ENCODE measurements at places on chromosomes 12 and 14.

GRCh38 chr14:87698481-87698880 lies 294.5 kb downstream of the GALC start:
- DNase-seq, result no peak

DNA sequence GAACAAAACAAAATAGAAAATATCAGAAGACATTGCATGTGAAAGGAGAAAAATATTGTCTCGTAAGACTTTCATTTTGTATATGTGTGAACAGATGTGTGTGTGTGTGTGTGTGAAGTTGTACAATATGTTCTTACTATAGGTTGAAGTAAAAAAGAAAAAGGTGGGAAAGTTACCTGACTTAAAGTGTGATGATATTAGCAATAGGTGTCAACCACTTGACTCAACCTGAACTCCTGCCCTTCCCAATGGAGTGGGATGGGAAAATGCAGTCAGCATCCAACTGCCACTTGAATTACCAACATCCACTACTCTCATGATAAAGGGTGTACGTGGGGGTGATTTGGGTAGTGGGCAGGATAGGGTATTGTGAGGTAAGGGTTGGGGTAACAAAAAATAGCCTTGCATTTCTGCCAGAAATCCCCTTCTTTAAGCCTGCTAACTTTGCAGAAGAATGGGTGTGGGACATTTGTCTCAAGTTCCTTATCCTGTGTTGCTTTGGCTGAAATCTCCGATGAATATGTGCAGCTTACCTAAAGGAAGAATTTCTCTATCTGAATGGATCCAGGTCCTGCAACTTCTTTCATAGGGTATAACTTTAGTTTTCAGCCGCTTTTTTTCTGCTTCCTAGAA lies 181.6 kb downstream of the CHST11 start:
- DNase-seq, result no peak

DNA sequence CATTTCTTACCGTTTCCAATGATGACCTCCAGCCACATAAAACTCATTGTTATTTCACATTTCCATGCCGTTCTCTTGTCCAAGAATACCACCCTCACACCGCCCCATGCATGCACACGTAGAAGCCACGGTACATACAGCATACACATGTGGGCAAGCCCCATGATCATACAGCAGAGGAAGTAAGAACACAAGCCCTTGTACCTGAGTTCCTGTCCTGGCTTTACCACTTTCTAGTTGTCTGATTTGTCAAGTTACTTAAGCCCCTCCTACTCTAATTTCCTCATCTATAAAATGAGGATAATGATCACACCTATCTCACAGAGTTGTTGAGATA lies 59.9 kb downstream of the DUSP16 start:
- peak; percentile 71 for DNase-seq

GRCh38 chr12:60191676-60192359 lies 596.0 kb downstream of the SLC16A7 start:
- DNase-seq, result no peak

- DNase-seq, result no peak
These were observed 23.4 kb downstream of the DUSP16 start for GRCh38 chr12:12539028-12539810.

DNA sequence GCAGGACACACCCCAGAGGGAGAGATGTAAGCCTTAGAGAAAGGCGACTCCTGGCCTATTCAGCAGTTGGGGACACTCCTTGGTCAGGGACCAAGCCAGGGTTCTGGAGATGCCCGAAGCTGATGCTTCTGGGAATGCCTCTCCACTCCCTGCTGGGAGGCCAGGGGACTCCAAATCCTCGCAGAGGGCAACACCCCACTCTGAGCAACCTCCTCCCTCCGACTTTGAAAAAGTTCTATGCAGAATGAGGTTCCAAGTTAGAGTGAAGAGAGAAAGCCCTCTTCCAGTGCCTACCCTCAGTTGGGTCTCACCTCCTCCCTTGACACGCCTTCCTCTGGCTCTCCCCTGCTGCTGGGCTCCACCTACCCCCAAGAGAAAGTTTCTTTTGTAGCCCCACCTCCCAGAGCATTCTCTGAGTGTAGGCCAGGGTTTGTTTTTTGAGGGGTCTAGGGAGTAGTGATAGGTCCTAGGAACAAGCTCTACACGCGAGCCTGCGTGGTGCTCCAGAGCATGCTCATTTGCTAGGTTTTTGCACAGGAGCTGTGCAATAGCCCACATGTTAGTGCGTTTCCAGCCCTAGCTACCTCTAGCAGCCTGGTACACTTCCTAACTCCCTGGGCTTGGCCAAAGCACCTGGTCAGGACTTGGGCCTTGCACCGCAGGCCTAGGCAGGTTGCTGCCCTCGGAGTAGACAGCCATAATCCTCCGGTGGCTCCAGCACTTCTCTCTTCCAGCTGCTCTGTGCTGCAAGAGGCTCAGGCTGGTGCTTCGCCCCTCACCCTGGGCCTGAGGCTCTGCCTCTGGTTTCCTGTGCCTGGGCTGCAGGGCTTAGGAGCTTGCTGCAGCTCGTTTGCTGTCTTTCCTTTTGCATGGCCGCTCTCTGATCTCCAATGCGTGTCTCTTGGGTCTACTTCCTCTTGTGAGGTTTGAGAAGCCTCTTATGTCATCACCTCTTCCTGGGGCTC lies 590 bp upstream of the CEBPE start:
- peak; percentile 39 for DNase-seq

DNA sequence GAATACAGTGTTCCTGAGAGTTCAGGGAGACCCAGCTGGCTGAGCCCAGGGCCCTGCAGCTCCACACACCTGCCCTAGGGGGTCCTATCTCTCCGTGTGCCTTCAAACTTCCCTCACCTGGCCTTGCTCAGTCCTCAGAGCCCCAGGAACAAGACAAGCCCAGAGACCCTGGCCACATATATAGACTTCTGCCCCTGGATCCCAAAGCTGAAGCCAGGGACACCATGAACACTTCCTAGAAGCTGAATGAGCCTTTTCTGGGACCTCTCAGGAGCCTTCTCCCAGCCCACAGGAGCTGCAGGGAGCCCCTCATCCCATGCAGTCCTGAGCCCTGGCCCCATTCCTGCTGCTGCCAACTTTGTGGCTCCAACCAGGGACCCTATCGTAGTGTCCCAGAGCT lies 190.5 kb downstream of the DICER1 start:
- no peak for DNase-seq

DNA sequence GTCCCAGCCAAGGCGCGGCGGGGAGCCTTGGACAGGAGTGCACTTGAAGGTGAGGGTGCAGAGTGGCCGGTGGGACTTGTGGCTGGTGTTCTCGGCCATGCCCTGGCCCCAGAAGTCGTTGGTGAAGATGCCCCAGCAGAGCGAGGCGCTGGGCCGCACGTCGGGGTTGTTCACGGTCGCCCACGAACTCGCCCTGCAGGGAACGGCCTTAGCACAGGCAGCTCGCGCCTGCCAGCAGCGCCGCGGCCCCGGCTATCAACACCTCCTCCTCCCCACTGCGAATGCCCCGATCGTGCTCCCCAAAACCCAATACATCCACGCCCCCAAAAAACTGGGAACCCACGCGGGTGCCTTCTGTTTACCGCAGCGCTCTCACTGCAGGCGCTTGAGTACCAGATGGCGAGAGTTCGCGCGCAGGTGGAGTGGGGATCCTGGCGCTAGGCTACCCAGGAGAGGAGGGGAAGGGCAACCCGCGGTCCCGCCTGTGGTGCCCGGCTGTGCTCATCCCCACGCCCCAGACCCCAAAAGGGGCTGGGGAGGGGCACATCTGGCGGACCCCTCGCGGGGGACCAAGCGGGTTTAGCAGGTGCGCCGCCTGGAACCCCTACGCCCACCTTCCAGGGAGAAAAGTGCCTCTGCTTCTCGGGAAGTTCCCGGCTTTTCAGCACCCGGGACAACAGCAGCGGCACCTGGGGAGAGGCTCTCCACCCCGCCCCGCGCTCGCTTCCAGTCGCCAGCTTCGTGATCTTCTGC lies 386.3 kb upstream of the TMTC1 start:
- no peak for DNase-seq

- DNase-seq, result no peak
These were observed 3.1 kb downstream of the CCDC63 start for GRCh38 chr12:110849748-110850403.

DNA sequence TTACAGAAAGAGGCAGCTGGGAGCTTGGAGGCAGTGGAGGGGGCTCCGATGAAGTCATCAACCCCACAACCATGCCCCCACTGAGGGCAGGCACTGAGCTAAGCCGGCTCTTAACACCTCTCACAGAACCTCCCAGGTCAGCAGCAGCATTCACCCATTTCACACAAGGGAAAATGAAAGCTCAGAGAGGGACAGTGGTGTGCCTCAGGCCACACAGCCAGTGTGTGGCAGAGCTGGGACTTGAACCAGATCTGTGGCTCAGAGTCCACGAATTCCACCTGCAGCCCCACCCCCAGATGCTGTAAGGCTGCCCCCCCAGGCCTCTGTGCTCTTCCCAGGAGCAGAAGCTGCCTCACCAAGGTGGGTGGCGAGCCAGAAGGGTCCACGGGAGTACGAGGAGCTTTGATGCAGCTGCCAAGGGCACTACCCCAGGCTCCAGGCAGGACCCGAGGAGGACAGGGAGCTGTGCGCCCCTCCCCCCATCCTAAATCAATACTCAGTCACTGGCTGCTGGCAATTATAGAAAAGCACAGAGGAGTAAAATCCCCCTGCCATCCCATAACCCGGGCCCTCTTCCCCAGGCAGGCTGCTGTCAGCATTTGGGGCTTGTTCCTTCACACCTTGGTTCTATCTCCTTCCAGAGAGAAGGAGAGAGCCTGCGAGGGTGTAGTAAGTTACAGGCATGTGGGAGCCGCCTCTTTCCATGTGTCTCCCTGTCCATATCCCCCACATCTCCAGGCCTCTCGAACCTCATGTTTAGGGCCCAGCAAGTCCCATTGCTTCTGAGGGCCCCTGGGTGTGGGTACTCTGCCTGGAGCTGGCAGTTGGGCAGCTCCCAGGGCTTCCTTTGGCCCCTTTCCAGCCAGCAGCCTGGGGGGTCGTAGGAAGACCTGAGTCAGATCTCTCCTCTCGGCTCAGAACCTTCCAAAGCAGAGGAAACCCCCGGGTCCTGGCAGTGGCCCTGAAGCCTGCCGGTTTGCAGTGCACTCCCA lies 47.6 kb downstream of the FAM222A start:
- no peak for DNase-seq

DNA sequence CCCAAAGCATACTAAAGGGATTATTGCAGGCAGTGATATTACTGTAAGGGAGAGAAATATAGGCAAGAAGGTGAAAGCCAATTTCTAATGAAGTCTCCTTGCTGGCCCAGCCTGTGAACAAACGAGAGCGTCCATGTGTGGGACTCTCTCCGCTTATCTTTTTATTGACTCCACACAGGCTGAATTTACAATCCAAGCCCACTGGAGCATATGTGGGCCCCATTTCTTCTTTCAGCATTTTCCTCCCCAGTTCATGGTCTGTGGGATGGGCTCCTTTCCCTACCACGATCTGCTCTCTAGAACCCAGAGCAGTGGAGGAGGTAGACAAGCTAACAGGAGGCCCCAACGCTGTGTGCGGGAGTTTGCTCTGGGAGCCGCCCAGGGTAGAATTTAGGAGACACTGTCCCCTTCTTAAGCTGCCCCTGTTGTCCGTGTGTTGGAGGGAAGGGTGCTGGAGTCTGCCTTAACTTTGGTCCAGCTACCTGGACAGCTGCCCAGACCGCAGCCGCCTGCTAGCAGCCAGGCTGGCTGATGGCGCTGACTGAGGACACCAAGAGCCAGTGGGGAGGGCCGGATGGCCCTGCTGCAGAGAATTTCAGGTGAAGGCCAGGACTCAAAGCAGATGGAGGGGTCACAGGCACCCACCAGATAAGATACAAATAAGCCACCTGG lies 3.2 kb upstream of the HOXC11 start:
- no peak for DNase-seq

DNA sequence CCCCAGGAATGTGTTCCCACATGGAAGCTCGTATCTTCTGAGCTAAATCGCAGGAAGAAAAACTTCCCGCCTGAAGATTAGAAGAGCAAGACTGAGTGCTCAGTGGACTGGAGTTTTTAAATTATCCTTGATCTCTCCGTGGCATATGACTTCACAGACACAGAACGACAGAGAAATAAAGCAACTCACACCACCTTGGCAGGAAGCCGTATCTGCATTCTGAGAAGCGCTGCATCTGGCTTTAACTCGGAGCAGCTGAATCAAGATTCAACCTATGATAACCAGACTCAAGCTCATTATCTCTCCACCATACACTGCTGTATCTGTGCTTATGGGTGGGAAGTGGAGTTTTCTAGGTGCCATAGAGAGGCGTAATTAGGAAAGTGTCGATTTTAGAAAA lies 1482.7 kb downstream of the AACS start:
- no peak for DNase-seq

DNA sequence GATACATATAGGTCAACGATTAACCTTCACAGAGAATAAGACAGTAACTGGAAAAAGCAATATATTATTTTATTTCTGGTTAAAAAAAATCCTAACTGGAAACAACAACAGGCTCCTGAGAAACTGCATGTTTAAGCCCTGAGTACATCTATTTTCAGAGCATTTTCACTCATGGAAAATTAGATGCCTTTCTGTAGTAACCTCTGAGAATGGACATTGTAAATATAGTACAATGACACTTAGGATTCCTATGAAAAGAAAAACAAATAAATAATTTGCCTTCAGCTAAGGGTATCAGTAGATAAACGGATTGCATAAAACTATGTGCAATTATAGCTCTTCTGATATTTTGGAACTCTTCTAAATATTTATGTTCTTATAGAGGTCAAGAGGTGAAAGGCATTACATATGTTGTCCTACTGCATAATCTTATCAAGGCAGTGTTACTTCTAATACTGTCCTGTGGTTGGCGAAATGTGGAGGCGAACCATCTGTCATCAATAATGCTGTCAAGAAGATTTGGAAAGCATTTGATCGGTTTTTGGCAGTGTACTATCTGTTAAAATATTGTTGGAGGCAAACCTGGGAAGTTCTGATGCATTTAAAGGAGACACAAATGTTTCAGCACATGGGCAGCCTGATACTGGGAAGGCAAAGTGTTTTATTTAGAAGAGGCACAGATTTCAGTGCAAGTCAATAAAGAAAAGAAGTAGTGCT lies 381.8 kb downstream of the BTG1 start:
- DNase-seq, result no peak

GRCh38 chr12:5485454-5485853 lies 53.5 kb downstream of the NTF3 start:
- DNase-seq, result no peak

DNA sequence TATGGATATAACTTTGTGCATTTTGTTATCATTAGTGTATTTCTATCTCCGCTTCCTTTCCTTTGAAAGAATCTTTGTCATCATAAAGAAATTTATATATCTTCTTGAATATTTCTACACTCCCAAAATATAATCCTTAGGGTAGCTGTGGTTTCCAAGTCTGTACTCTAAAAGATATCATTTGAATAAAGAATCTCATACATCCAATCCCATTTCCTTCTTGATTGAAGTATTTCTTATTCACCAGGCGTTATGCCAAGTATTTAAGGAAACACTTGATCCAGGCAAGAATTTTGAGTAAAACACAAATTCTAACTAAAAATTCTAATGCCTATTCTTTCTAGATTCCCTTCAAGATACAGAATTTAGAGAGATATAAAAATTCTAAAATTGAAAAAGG lies 821.8 kb downstream of the GALC start:
- no peak for DNase-seq

- DNase-seq, result peak; percentile 85
These were observed at the start of gene HCFC2 for GRCh38 chr12:104064031-104064841. Gene HCFC2 (plus strand): TSS chr12:104064531. CDS start chr12:104064561, 30 bp downstream.

- no peak for DNase-seq
These were observed 128.4 kb downstream of the FOXA1 start for GRCh38 chr14:37466623-37467088.

- DNase-seq, result no peak
These were observed 433.1 kb downstream of the C12orf50 start for GRCh38 chr12:87596134-87596533.
